ENCODE measurements at places on chromosomes 3 and 15.

DNA sequence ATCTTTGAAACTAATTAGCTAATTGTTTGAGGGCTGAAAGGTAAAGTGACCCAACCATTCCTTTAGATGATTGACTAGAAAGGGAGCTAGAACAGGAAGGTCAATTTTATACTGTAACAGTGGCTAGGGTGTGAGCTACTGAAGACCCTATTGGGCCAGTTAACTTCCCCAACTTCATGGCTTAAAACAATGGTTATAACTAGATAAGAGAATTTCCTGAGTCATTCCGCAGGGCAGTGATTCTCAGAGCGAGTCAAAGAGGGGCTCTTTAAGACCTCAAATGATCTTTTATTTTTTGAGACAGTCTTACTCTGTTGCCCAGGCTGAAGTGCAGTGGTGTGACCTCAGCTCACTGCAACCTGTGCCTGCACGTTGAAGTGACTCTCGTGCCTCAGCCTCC, 33.7 kb upstream of the TTBK2 start:
- DNase-seq: no peak

GRCh38 chr3:13570391-13571194, 21.7 kb downstream of the FBLN2 start:
- DNase-seq: no peak

DNA sequence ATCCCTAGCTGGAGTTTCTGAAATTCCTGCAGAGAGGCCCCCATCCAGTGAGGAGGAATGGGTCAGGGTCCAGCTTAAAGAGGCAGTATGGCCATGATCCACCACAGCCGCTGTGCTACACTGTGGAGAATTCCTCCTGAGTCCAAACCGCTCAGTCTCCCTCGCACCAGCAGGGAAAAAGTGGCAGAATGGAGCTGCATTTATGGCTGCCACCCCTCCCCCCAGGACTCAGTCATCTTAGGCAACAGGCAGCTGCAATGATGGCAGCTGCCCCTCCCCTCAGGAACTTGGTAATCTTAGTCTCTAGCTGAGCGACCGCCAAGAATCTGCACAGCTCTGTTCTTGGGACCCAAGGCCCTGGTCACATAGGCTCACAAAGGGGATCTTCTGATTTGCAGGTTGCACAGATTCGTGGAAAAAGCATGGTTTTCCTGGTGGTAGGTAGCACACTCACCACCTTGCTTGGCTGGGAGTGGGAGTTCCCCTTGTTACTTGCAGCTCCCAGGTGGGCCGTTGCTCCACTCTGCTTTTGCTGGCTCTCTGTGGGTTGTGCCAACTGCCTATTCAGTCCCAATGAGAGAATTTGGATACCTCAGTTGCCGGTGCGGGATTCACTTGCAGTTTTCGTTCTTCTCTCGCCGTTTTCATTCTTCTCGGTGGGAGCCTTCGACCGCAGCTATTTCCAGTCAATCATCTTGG, 204.1 kb downstream of the STXBP5L start:
- no peak for DNase-seq

DNA sequence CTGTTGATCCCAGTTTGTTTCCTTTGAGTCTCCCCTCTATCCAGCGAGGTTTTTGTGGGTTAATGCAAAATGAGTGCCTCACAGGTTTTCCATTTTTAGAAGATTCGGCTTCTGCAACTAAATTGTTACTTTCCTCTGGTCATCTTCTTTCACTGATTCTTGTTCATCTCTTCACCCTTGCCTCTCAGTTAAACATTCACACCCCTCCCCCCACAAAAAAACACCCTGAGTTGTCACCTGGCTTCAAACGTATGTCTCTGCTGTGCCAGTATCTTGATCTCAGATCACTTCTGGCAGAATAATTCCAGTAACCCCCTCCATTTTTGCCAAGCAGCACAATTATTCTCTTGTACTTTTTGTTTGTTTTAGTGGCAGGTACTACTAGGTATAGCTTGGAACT, 12.3 kb upstream of the CLDN16 start:
- no peak for DNase-seq

DNA sequence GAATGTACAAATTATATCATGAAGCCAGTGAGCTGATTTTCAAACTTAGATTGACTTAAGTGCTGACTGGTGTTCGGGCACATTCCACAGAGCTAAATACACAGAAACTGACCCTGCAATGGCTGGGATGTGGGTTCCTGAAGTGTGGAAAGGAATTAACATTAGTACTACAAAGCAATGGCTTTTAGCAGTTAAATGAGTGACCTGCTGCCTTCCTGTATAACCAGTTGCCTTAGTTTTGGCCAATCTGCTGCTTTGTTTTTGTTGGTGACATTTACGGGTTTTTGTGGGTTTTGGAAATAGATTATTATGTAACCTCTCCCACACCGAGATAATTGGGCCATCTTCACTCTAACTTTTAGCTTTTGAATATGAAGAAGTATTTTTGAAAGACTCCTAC, 2.4 kb upstream of the SKIC8 start:
- no peak for DNase-seq

GRCh38 chr3:69930564-69930963, 69.0 kb upstream of the SAMMSON start:
- DNase-seq: no peak

DNA sequence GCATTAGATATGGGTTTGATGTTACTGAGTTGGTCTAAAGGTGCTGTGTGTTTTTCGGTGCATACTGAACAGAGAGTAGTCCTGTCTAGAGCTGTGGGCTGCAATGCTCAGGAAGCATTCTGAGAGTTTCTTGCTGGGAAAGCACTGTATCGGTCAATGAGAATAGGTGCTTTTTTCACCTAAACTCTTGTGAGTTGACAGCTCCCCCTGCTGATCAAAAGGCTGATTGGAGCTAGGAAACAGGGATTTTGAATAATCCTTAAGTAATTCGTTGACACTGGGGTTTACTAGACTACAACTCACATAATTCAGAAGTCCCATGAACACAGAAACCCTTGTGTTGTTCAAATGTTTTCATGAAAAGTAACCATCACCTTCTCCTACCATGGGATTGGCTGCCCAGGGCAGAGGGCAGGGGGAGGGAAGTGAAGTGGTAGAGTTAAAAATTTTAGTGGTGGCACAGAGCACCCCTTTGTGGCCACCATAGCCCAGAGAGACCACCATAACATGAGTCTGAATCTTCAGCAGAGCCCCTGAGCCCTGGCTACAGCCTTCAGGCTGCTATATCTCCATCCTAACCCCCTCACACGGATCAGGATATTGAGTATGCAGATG, 13.0 kb upstream of the MANF start:
- peak; percentile 64 for DNase-seq

GRCh38 chr3:188306435-188307005, 152.6 kb downstream of the LPP start:
- no peak for DNase-seq

- peak; percentile 31 for DNase-seq
These were observed 3.7 kb downstream of the C3orf18 start for GRCh38 chr3:50563867-50564266.

DNA sequence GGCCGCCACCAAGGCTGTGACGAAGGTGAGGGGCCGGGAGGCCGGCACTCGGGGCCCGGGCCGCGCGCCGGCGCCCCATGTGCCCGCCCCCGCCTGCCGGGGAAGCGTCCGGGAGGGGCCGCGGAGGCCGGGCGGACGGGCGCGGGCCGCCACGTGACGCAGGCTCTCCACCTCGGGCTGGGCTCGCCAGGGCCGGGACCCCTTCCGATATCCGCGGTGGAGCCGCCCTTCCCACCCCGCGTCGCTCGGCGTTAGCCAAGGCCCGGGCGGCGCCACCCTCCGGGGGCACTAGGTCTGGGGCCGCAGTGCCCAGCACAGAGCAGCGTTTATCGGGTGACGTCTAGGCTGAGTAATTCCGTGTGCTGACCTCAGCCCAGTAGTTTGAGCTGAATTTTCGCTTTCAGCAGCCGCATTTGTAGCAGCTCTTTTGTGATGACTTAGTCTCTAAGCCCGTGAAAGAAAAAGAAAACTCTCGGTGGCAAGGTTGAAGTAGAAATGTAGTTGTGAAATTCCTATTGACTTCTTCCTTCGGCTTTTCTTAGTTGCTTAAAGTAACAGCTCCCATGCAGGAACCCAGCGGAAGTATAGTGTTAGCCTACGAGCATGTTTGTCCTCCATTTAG, 885 bp downstream of the CDV3 start:
- no peak for DNase-seq

GRCh38 chr3:74491874-74492273, 122.6 kb downstream of the CNTN3 start:
- DNase-seq: peak; percentile 27

GRCh38 chr15:93152360-93152759, 63.3 kb upstream of the RGMA start:
- DNase-seq: no peak

- peak; percentile 57 for DNase-seq
These were observed 403.1 kb downstream of the MAGI1 start for GRCh38 chr3:65635657-65636056.

GRCh38 chr3:46756642-46757041, 39.0 kb upstream of the PRSS50 start:
- no peak for DNase-seq

- DNase-seq: no peak
These were observed 1031.7 kb upstream of the CFAP20DC start for GRCh38 chr3:60081381-60082095.

DNA sequence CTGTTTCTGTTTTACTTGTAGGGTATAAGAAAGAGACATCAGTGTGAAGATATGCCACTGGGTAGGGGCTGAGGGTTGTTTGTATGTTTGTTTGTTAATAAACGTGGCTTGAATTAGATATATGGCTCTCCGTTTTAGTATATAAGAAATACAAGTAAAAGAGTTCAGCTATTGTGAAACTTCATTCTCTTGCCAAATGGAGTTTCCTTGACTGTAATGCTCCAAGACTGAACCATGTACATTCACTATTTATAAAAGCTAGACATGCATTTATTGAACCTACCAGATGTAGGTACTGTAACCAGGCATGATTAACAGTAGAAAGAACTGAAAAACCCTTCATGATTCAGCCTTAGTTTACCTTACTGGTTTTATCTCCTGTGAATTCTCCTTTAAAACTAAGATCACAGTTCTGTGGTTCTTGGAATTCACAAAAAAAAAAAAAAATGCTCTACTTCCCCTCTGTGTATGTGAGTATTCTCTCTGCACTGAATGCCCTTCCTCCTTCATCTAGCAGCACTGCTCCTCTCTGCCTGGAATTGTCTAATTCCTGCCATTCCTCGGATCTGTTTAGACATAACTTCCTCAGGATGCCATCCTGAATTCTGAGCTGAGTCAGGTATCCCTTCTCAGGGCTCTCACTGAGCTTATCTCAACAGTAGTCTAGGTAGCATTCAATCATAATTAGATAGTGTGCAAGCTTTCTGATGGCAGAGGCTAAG, 504.4 kb downstream of the FHIT start:
- no peak for DNase-seq

DNA sequence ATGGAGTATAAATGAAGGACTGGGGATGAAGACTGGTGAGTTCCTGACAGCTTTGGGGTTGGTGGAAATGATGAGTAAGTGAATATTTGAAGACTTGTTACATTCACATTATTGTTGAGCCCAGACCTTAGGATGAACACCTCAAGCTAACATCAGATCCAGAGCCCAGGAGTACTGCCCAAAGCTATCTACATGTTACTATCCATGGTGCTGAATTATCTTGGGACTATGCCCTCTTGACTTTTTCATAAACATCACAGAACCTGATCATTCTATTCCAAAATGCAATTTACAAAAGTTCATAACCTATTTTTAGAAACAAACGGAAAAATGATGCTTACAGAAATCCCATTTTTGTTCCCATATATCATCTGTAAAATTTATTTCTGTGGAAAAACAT, 613.3 kb downstream of the TUSC7 start:
- no peak for DNase-seq

- DNase-seq: no peak
These were observed 8.4 kb downstream of the PROK2 start for GRCh38 chr3:71776538-71776937.

DNA sequence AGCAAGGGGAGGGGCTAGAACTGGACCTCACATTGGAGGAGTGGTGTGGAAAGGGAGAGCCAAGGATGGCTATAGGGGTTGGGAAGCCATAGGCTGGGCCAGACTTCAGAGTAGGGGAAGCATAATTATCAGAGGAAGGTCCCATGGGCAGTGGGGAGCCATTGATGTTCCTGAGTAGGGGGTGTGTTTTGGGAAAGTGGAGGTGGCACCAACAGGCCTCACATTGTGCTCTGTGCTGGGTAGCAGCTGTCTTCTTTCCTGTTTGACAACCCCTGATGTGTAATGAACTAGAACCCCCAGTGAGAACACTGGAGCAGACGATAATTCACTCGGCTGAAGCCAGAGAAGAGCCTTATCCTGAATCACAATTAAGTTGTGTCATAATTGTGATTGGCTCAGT, 41.2 kb downstream of the SLC6A11 start:
- DNase-seq: peak; percentile 6

GRCh38 chr3:177679568-177680471, 482.5 kb upstream of the TBL1XR1 start:
- DNase-seq: no peak

DNA sequence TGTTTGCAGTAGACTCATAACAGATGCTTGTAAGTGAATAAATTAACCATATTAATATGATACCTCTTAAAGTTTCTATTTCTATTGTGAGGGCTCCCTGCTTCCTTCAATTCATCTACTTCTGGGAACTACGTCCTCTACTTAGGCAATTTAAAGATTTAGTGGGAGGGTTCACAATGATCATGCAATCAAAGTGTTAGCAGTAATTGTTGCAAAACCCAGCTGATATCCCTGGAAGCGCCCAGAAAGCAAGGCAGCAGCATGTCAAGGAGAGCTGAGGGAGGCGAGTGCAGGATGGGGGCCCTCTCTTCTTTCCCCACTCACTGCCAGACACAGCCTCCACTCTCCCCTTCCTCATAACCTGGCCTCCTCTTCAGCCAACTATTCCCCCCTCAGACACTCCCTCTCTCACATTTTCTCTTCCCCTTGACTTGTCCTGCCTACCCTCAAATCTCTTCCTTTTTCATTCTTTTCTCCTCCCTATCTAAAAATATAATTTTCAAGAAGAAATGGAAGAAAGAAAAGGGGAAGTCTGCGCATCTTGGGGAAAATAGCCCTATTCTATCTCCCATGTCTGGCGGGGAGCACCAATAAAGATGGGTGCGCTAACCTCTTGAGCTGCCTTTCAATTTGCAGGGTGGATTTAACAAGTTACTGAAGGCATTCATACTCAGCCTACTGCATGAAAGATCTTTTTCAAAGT, 6.6 kb downstream of the TMEM212 start:
- no peak for DNase-seq

Data from NCI-H69 (cell line).